ENCODE measurements at places on chromosomes 7 and 10.

- H3K36me3 ChIP-seq: no peaks in the 10 kb centered on the region
- DNase-seq: no peak
- no peak overlapping the region for H3K4me3 ChIP-seq
- H3K27me3 ChIP-seq: no peaks in the 10 kb centered on the region
These were observed 2.0 kb upstream of the RBAK start for GRCh38 chr7:5043661-5044060.

DNA sequence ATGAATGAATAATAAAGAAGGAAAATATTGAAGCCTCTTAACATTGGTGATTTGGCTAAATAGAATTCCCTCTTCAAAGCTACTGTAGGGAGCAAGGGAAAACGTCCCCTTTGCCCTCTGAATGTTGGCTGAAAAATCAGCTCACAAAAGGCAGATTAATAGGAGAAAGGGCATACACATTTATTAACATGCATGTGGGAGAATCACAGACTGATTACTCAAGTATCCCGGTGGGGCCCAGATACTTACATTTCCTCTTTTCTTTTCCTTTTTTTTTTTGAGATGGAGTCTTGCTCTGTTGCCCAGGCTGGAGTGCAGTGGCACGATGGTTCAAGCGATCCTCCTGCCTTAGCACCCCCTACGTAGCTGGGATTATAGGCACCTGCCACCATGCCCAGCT lies 68.5 kb downstream of the HK1 start:
- H3K4me1 ChIP-seq: peaks cover 16% of the 10 kb centered on the region
- peak overlapping the region; percentile 60 for H3K27ac ChIP-seq
- no peak for DNase-seq
- no peak overlapping the region for H3K4me3 ChIP-seq
- H3K36me3 ChIP-seq: no peaks in the 10 kb centered on the region

DNA sequence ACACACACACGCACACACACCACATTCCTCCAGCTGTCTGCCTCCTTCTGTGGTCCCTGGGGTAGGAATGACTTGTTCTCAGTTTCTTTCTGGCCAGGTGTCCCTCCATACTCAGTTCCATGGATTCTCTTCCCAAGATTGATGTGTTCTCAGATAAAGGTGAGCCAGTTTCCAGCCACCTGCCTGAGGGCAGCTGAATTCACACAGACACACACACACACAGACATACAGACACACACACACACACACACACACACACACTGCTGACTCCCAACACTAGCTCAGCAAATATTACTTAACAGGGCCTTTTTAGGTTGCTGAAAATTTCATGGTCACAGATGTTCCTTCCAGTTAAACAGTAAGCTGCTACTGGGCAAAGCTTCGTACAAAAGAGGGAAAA lies 45.4 kb upstream of the GDF10 start:
- H3K4me3 ChIP-seq: no peak overlapping the region
- H3K4me1 ChIP-seq: peaks cover 4% of the 10 kb centered on the region
- H3K27ac ChIP-seq: no peak overlapping the region
- no peaks in the 10 kb centered on the region for H3K36me3 ChIP-seq

DNA sequence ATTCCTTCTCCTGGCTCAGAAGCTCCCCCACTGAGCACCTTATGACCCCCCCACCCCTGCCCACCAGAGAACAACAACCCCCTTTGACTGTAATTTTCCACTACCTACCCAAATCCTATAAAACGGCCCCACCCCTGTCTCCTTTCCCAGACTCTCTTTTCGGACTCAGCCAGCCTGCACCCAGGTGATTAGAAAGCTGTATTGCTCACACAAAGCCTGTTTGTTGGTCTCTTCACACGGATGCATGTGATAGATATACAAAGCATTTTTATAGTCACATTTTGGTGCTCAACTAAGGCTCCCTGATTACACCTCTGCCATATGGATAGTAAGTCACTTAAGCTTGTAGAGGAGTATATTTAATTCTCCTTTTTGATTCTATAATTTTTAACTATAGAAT lies 985.8 kb downstream of the REEP3 start:
- no peaks in the 10 kb centered on the region for H3K36me3 ChIP-seq
- H3K4me3 ChIP-seq: no peak overlapping the region
- H3K27ac ChIP-seq: no peak overlapping the region
- no peaks in the 10 kb centered on the region for H3K4me1 ChIP-seq
- no peak for DNase-seq
- H3K27me3 ChIP-seq: no peaks in the 10 kb centered on the region
